C1 segment of cervical spinal cord (tissue), 14 donors: ENCODE measurements at places on chromosomes 12 and 14.

DNA sequence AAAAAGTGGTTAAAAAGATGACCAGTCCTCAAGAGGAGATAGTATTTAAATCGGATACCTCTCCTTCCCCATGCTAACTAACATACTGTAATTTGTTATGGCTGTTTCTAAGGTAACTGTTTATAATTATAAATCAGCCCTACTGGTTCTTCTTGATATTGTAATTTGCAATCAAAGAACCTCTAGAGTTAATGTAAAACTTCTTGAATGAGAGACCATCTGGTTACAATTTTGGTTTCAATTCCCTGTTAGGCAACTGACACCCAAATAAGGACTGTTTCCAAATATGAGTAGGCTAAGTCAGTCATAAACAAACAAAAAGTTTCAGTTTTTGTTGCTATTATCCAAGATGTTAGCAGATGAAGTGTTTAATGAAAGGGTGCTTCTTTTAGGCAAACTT is 120.2 kb upstream of the DNM1L start:
- DNase-seq, result no peak

DNA sequence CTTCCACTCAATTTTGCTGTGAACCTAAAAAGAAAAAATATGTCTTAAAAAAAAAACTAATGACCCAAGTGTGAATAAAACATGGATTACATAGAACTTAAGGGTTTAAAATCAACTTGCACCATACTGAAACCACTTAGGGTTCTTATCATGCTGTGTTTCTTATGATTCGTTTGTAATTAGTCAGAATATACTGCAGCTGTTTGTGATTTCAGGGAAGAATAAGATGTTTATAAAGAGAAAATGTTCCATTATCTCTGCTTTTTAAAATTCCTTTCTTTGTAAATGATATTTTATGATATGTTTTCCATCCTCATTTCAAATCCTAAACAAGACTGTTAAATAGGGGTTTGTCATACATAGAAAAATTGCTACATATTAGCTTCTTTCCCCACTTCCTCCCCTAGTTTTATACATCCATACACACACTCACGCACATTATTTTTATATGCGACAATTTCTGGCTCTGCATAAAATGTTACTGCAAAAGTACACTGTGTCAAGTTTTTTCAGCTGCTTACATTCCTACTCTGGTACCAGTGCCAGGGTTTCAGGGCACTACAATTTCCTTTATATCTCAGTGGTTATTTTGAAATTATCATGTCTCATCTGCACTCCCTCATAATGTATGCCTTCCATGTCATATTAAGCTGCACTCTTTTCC is 275.2 kb upstream of the GARIN6 start:
- no peak for DNase-seq

DNA sequence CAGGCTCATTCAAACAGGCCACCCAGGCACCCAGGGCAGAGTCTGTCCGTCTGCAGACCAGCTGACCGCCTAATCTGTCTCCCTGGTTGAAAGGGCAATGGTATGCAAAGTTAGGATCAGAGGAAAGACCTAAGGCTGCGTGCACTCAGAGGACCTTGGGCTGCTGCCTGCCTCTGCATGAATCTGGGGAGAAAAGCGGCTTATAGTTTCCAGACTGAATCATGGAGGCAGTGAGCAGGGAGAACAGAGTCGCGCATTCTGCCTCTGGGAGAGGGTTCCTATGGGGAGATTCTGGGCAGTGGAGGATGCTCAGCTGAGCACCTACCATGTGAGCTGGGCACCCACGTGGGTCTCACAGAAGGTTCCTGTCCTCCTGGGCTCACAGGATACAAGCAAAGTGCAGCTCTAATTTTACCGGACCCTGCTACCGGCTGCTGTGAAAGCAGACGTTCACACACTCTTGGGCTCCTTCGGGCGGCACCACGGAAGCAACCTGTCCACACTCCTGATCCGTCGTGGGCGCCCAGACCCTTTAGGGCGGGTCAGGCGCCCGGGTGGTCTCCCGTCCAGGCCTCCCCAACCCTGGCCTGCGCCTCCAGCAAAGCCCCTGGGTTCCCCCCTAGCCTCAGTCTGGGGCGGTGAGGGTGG is 772 bp downstream of the SCARB1 start:
- DNase-seq, result no peak

DNA sequence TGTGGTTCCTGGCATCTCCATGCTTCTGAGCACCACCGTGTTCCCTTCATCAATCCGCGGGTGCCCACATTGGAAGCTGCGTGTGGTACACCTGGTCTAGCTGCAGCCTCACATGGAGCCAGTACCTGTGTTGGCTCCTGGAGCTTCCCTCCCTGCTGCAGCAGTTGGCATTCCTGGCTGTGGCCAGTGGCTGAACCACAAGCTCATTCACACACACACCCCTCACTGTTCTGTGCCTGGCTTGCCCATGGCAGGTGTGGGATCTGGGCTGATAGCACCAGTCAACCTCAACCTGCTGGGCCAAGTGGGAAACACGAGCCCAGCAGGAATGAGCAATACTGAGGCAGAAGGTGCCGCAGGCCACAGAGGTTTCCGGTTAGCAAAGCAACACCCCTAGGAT is 256.2 kb upstream of the LRFN5 start:
- no peak for DNase-seq

- DNase-seq, result no peak
Observed at GRCh38 chr14:34362641-34363251, 99.3 kb downstream of the SPTSSA start.

DNA sequence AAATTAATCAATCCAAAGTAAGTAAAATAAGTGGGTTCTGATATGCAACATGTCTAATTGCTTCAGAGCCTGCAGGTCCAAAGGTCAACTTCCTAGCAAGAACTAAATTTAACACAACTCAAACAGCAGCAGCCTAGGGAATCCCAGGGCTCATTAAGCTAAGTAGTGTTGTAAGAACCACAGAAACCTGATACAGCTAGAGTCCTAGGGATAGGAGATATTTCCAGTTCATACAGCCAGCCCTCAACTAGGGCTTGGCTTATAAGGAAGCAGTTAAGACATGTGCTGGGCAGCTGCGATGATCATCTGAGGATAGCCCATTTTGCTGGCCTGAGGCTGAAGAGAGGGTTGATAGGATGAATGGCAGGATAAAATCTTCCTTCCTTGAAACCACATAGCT is at the start of gene OR4Q3:
Gene OR4Q3 (plus strand): TSS at position 316 of the 400 bp plus-strand sequence.
- DNase-seq, result no peak

DNA sequence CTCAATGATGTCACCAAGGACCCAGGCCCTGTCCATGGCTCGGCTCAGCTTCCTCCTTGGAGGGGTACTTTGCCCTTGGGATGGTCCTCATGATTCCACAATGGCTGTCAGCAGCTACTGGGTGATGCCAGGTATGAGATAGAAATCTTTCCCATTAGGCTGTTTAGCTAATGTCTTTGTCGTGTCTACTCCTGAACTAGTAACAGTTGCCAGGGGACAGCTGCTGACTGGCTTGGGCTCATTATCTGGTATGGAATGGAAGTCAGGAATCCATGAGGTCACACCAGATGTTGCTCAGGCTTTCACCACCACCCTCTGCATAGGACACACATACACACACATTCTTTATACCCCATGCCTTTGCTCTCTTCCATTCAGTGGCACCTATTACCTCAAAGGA is 9.2 kb downstream of the PRPH start:
- no peak for DNase-seq
